ENCODE measurements at places on chromosomes 11 and 22. TPM values are rescaled to one million over a fixed set of nuclear protein-coding genes. Genes with fewer than 3 reads are reported as not detected.

Gene ACTN3
- 37.8 TPM for total RNA-seq

Gene BIRC3
- total RNA-seq, result 4.4 TPM

Gene PKP3
- 5.2 TPM for total RNA-seq

Gene DUSP8
- total RNA-seq, result 4.3 TPM

Gene OR52J3
- not detected for total RNA-seq

Gene RFPL2
- total RNA-seq, result 0.18 TPM

Gene USP35
- 7.3 TPM for total RNA-seq

Gene NNMT
- total RNA-seq, result 14.5 TPM

Gene GP1BB
- total RNA-seq, result 16.9 TPM

Gene ZNF215
- total RNA-seq, result 2.2 TPM

Gene CLDN25
- total RNA-seq, result not detected

Gene KDM4D
- 2.6 TPM for total RNA-seq

Gene SMTNL1
- 9.8 TPM for total RNA-seq

Gene HTR3A
- 0.18 TPM for total RNA-seq

Gene C11orf87
- 0.29 TPM for total RNA-seq

Gene SPI1
- 19.0 TPM for total RNA-seq

Gene IGSF22
- 4.7 TPM for total RNA-seq

Measured in metanephros (tissue), 2 donors.